Inflammatory macrophage treated with lipopolysaccharide for 1 hour (primary cell): ENCODE measurements at places on chromosomes 1 and 21.

GRCh38 chr1:202235856-202236837 is 42.5 kb downstream of the LGR6 start:
- peak; percentile 55 for DNase-seq

GRCh38 chr21:35349376-35350080 is 300.4 kb upstream of the RUNX1 start:
- no peak for DNase-seq

DNA sequence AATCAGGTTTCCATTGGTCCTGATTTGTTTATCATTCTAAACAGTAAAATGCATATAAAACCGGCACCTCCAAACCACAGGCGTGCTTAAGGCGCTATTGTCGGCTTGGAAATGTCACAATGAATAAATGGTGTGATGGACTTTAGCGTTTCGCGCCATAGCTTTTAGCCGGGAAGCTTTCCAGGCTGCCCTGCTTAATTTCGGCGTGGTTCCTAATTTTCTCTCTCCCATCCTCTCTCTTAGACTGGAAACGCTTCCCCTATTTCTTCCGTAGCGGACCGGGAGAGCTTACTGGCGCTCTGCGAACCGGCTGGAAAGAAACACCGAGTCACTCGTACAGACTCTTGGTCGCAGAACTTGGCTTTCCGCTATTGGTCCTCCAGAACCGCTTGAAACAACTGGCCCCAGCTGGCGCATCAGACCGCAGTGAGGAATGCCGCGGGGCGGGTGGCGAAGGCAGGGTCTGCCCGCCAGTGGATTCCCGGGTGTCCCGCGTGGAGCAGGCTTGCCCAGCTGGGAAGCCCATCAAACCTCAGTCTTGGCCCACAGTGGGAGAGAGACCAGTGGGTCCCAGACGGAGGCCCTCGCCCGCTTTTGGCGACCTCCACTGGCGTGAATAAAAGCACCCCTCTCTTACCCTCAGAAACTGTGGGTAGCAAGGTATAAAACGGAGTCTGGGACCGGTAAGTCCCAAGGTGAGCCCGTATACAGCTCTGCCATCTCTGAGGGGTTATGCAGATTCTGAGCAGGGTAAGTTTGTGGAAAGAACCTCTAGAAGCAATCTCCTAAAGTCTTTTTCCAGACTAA is 4.0 kb upstream of the LHX8 start:
- DNase-seq, result no peak

DNA sequence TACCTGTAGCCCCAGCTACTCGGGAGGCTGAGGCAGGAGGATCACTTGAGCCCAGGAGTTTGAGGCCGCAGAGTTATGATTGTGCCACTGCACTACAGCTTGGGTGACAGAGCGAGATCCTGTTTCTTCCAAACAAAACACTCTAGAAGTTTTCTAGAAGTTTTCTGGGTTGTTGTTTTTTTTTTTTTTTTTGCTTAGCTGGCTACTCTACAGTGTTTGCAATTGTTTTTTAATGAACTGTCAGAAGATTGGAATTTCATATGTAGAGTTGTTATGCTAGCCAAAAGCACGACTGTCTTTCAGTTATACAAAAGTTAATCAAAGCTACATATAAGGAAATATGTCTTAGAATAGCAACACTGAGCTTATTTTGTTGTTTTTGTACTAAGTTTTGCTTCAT is 30.9 kb upstream of the NEXN start:
- DNase-seq, result no peak

GRCh38 chr1:60936591-60937342 is 145.6 kb upstream of the NFIA start:
- DNase-seq, result no peak

- peak; percentile 76 for DNase-seq
These were observed 577 bp downstream of the IKBKE start for GRCh38 chr1:206470692-206471414.

- DNase-seq, result no peak
These were observed 23.7 kb upstream of the DAB1 start for GRCh38 chr1:57447551-57447950.

- DNase-seq, result peak; percentile 32
These were observed 282 bp upstream of the ECE1 start for GRCh38 chr1:21290546-21290944.

DNA sequence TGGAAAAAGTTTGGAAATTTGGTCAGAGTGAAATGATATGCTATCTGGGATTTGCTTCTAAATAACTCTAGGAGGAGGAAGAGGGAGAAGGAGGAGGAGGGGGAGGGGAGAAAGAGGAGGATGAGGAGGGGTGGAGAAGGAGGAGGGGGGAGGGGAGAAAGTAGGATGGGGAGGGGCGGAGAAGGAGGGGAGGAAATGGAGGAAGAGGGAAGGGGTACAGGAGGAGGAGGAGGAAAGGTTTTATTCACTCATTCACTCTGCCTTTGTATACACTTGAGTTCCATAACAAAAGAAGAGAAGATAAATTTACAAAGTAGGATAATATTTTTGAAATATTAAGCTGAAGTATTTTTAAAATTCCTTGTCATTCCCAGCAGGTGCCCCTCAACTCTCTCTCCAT is 6.3 kb upstream of the VPS26C start:
- DNase-seq, result no peak

- DNase-seq, result peak; percentile 53
These were observed 188.6 kb downstream of the FCRL5 start for GRCh38 chr1:157363660-157364140.

DNA sequence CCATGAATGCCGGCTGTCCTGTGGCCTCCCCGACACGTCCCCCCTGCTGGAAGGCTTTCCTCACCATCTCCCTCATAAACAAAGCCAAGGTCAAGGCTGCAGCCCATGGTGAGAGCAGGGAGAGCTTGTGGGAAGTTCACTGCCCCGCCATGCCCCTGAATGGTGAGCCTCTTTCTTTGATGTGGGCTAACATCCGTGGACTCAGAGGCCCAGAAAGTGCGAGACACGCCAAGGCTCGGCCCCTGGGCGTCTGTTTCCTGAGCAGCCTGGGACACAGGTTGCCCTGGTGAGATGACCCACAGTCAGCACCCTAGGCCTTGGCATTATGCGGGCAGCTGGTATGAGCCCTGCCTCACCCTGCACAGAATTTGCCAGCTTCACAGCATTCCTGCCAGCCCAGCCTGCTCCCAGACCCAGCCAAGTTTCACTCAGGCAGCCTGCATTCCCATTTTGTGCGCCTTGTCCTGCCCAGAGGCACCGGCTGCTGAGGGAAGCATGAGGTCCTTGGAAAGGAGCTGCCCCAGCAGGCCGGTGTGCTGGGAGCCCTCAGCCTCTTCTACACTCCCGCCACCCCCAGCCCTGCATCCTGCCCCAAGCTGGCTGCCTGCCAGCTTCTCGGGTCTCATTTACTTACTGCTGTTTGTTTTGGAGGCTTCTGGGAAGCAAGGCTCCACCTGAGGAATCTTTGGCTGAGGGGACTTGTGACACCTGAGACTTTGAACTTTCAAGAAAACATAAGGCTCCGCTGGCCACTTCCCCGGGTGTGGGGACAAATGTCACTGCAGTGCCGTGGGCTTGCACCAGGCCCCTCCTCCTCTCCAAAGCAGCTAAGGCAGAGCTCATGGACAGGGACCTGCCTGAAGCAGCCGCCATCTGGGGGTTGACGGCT is 31.9 kb downstream of the NEK2 start:
- no peak for DNase-seq

DNA sequence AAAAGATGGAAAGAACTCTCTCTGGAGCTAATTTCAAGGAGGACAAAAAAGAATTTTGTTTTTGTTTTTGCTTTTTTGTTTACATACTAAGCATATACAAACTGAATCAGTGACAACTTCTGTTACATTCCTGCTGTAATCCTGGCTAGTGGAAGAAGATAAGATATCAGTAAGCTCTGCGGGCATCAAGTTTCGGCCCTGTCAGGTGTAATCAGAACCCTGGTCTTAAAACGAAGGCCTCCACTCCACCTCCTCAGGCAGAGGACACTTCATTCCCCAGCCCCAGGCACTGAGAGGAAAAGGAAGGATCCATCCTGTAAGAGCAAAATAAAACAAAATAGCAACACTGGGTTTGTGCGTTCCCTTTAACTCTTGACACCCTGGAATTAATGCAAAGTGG is 88.9 kb upstream of the ARHGAP29 start:
- no peak for DNase-seq

GRCh38 chr1:204986181-204986580 is 56.8 kb upstream of the CNTN2 start:
- no peak for DNase-seq

GRCh38 chr21:26169061-26169610 is 1.4 kb downstream of the APP start:
- peak; percentile 44 for DNase-seq

- DNase-seq, result no peak
These were observed 236.8 kb downstream of the SMYD3 start for GRCh38 chr1:246270236-246270635.

- no peak for DNase-seq
These were observed 14.7 kb downstream of the GREM2 start for GRCh38 chr1:240597153-240597745.

DNA sequence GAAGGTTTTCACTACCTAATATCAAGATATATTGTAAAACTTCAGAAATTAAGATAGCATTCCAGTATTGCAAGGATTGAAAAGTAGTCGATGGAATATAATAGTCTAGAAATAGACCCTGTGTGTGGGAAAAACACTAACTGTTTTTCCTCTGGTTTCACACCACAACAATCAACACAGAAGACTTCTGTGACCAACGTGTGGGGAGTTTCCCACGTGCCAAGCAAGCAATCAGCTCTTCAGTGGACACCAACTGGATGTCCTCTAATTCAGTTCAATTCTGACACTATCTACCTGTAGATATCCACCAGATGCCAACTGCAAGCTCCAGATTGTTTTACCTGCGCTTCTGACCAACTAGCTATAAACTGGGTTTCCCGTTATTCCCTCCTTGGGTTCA is 12.1 kb downstream of the CD244 start:
- no peak for DNase-seq

DNA sequence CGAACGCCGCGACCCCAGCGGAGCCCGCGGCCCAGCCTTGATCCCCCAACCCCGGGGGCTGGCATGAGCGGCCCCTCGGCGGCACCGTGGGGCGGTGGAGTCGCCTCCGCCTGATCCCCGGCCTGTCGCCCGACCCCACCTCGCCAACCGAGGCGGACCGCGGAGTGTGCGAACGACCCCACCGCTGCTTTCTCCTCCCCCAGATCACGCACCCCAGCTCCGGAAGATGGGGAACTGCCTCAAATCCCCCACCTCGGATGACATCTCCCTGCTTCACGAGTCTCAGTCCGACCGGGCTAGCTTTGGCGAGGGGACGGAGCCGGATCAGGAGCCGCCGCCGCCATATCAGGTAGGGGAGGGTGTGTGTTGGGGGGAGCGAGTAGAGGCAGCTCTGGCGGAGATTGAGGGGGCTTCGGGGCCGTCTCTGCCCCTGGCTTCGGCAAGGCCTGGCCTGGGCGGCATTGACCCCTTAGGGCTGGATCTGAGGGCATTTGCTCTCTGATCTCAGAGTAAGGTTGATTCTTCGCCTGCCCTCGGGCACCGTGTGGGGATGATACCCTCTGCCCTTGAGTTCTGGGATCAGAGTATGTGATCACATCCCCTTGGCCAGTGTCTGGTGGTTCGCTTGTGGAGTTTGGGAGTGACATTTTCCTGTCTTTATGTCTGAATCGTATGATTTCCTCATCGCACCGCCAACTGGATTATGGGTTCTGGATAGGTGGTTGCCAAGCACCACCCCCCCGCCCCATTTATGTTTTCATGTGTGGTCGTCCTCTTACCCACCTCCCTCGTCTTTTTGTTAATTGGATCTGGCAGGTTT is 668 bp downstream of the RNF11 start:
- peak; percentile 32 for DNase-seq

- peak; percentile 54 for DNase-seq
These were observed 15.7 kb downstream of the DIP2A start for GRCh38 chr21:46474382-46474781.

GRCh38 chr1:1617925-1618324 is 2.6 kb downstream of the MIB2 start:
- DNase-seq, result no peak

DNA sequence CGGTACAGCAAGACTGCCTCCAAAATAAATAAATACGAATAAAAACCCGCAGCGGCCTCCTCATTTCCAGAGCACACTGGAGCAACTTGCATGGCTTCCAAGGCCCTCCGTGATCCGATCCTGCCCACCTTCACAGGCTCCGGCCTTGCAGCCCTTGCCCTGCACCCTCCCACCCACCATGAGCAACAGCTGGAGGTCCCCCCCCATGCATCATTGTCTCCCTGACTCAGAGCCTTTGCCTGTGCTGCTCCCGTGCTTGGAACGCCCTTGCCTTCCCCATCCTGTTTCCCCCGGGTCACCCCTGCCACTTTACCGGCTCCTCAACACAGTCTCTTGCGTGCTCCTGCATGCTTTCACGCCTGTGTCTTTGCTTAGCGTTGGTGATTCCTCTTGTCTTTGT is 71.0 kb upstream of the ANGPTL1 start:
- DNase-seq, result no peak

DNA sequence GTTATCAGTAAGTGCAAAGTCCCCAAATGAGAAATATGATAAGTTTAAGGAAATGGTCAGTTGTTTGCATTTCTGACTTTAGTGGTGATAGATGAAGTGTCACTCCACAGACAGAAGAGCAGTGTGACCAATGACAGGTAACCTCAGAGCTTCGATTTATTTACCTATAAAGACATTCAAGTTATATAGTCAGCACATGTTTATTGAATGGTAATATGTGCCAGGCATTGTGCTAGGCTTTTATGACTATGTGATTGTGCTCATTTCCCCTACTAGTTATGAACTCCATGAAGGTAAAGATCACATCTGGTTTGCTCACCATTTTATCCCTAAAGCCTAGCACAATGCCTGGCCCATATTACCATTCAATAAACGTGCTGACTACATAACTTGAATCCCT is 222.4 kb downstream of the HHIPL2 start:
- no peak for DNase-seq

DNA sequence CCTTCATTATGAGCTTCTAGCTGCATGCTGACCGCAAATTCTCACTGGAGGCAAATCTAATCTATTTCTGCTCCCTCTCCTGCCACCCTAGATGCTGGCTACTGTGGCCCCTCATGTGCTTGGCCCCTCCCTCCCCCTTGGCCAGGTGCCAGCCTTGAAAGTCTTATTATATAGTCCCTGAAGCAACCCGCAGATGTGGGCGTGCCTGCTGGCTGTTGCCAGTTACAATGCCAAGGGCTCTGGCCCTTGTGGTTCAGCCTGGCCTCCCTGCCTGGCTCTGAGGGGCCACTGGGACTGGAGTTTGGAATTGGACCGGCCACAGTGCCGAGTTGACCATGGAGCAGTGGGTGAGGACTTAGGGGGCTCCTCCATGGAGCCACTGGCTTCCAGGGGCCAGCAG is 78.9 kb upstream of the ACTRT2 start:
- no peak for DNase-seq

GRCh38 chr1:107153014-107153413 is 12.2 kb downstream of the NTNG1 start:
- no peak for DNase-seq

- DNase-seq, result no peak
These were observed 11.4 kb upstream of the ZNF669 start for GRCh38 chr1:247115545-247115944.
